ENCODE measurements at places on chromosomes 3 and 15.
A peak's percentile ranks its signal among the peaks of the same experiment; 100 is the strongest.

DNA sequence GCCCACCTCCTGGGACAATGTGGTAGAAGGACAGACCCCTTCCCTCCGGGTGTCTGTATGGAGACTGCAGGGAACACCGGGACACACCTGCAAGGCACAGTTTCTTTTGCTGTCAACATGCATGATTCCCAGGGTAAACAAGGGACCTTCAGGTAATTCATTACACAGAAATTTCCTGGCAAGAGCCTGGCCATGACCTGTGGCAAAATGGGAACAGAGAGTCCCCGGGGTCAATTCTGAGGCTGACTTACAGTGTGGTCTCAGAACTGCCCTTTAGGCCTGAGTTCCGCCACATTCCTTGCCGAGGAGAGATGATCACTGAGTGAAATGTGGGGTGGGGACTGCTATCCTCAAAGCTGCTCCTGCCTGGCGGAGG, 6.3 kb downstream of the STARD5 start:
- no peak for DNase-seq

- DNase-seq = peak; percentile 30
These were observed 37.8 kb upstream of the IL20RB start for GRCh38 chr3:136919799-136920580.

- no peak for DNase-seq
These were observed 17.9 kb downstream of the PXK start for GRCh38 chr3:58350627-58351013.

GRCh38 chr3:112651516-112651915, 10.6 kb upstream of the CCDC80 start:
- DNase-seq = no peak

DNA sequence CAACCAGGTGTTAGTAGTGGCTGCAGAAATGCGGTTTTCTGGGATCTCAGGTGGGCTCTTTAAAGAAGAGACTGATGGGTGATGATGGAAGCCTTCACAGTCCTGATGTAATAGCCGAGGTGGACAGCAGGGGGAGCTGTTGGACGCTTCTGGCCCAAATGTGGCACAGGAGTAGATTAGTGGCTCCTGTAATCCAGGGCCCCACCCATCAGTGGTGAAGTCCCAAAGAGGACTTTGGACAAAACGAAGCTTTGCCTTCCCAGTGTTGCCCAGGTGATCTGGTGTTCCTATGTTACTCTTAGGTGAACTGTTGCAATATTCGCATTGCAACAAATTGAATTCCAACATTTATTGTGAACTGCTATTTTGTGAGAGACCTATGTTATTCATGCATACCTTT, 31.8 kb upstream of the MYZAP start:
- peak; percentile 77 for DNase-seq

DNA sequence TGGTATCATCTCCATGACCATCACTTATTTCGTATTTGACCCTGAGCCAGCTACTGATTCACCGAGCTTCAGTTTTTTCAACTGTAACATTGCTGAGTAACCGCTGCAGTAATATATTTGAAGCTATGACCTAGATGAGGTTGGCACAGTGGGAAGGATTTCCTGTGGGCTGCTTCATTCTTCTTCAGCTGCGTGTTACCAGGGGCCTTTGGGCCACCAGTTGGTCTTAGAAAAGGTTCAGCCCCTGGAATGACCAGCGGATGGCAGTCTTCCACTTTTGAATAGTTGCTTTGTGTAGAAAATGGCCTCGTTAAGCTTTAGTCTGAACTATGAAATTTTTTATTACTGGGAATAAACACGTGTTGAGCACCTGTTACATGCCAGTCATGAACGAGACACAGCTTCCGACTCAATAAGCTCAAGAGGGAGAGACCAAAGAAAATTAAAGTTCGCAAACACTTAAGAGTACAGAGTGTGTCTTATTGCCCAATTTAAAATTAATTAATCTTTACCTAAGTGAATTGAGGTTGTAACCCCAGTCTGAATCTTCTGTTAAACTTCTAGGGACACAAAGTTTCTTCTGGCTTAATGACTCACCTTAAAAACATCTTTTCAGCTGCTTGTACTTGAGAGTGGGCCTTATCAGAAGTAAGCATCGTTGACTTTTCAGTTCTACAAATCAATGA, 57.6 kb upstream of the NR2E3 start:
- no peak for DNase-seq

DNA sequence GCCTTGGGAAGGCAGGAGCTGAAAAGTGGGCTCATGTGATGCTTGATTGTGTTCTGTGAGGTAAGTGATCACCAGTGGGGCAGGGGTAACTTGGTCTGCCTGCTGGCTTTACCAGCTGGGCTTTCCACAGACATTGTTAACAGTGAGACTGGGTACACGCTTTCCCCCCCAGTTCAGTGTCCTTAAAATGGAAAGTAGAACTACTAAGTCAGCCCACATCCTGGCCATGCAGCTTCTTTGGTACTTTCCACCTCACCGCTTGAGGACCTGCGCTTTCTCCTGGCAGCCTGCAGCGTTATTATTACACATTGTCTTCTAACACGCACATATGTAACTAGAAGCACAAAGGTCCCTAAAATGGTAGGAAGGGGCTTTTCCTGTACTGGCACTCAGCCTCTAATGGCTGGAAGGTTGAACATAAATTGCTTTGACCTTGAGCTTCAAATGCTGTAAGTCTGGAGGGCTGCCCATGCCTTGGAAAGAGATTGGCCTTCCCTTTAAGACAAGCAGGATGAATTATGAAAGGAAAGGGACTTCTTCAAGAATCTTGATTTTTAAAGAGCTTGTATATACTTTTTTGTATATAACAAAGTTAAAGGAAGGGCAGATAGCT, 216.1 kb upstream of the ROPN1 start:
- DNase-seq = no peak

GRCh38 chr3:116000311-116000710, 377.0 kb downstream of the GAP43 start:
- no peak for DNase-seq

DNA sequence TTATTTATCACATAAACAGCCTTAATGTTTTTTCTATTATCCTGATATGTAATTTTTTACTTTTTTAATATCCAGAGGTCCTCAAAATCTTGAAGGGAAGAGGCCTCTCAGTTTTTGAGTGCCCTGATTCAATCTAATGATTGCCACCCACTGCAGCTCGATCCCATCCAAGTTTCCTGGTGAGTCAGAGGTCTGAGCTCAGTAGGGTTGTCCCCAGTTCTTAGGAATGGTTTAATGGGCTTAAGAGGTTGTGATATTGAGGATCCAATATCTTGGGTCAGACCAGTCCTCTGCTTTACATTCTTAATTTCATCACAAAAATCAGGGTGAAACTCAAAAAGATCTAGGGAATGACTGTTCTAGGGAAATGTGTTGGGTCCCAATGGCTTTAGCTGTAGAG, 238.5 kb downstream of the NSUN3 start:
- DNase-seq = no peak

- no peak for DNase-seq
These were observed 43.4 kb upstream of the SEC22A start for GRCh38 chr3:123158330-123158729.

DNA sequence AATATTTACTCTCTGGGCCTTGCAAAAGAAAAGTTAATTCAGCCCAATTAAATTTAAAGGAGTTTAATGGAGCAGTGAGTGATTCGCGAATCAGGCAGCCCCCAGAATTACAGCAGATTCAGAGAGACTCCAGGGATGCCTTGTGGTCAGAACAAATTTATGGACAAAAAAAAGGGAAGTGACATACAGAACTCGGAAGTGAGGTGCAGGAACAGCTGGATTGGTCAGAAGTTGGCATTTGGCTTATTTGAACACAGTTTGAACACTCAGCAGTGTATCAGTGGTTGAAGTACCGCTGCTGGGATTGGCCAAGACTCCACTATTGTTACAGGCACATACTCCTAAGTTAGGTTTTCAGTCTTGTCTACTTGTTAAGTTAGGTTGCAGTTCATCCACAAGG, 145.0 kb upstream of the GAP43 start:
- no peak for DNase-seq

- no peak for DNase-seq
These were observed 36.9 kb downstream of the TXNRD3 start for GRCh38 chr3:126618021-126618420.

DNA sequence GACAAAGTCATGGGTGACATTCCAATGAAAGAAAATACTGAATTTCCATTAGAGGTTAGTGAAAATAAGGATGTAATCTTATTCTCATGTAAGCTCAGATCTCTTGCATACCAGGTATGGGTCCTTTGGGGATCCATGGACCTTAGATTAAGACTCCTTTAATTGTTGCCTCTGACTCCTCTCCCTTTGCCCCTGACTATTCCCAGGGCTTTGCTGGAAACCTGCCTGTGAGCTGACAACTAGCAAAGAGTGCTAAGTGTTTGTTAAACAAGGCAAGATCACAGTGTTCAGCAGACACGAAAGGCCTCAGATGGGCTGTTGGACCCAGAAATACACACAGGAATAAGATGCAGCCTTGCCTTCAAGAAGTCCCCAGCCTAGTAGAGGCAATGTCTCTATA, 32.1 kb downstream of the ACKR2 start:
- DNase-seq = no peak

DNA sequence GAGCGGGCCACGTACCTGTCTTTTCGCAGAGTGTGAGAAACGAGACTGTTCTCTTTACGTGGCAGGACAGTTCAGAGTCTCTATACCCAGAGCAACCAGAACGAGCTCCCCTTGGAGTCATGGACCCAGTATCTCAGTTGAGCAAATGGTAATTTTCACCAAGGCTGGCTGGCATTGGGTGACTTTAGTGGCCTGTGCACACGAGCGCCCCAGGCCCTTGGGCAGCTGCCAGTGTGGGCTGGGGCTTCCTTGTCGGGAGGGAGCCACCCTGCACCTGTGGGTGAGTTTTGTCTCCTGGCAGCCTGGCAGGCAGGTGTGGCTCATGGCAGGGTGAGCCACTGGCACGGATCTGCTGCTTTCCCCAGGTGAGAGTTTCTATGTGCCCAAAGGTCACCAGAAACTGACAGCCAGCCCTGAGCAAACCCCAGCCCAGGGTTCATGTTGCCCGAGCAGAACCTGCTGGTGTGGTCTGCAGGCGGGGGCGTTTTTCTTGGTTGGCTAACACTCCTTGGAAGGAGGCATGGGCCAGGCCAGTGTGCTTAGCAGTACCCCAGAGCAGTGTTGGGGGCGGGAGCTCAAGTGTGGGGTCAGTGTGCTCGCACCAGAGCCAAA, 135.0 kb downstream of the TJP1 start:
- no peak for DNase-seq

- no peak for DNase-seq
These were observed at the start of gene GPR156 for GRCh38 chr3:120284747-120285507. Gene GPR156 (minus strand): TSS chr3:120285222. CDS start chr3:120244098, 41,124 bp downstream.

- DNase-seq = no peak
These were observed 32.2 kb upstream of the SNRK start for GRCh38 chr3:43254125-43254524.

- DNase-seq = no peak
These were observed 6.8 kb upstream of the IDH3A start for GRCh38 chr15:78142332-78142731.

DNA sequence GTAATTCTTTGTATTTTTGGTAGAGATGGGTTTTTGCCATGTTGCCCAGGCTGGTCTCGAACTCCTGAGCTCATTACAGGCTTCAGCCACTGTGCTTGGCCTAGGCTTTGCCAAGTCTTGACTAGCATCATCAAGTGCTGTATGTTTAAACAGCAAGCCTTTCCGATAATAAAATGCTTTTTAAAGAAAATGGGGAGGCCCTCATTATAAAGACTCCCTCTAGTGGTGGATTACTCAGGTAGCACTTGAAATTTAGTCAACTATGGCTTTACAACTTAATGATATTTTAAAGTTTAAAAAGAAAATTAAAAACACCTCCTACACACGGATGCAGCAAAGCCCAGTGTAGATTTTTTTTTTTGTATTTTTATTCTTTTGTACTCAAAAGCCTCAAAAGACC, 213.6 kb downstream of the GAP43 start:
- DNase-seq = no peak

DNA sequence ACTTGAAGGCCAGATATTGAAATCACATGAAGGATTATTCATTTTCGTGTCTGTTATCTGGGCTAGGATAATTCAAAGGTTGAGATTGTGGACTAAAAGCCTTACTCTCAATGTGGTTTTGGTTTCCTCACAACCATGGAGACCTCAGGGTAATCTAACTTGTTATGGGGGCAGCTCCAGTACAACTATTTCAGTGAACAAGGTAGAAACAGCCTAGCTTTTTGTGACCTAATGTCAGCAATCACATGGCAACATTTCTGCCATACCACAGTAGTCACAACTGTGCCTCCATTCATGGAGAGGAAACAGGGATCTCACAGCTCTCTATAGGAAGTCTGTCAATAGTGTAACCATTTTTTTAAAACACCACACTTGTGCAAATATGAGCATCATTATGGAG, 62.4 kb upstream of the RARB start:
- no peak for DNase-seq

GRCh38 chr3:169744366-169745054, 20.4 kb downstream of the TERC start:
- DNase-seq = no peak

DNA sequence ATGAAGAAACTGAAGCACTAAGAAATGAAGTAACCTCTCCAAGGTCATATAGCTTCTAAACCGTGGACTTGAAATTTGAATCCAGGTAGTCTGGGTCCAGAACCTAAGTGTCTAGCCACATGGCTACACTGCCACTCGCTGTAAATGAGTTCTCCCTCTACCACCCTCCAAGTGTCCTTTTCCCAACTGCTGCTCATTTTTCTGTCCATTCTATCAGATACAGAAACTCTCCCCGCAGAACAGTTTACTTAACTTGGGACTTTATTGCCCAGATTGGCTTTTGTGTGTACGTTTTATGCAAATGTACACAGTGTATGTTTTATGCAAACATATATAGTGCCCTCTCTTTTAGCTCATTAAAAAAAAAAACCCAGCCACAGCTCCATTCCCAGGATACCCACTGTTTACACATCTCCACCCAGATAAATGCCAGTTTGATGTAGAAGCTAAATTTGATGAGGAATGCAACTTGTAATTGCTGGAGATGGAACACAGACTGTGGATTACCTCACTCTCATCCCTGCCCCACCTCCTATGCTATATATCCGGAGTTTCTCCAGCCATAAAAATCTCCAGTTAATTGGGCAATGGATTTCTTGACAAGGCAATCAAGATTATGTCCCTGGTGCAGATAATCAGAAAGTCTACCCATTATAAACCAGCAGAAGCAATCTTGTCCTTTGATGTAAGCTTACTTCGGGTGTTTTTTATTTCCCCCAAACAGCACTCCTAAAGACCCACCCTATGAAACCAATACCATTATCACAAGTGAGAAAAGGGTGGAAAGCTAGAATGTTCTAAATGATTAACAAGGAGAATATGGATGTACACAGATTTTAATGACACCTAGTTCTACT, 42.0 kb downstream of the THBS1 start:
- no peak for DNase-seq

- DNase-seq = no peak
These were observed 42.0 kb downstream of the UMPS start for GRCh38 chr3:124772081-124772831.

DNA sequence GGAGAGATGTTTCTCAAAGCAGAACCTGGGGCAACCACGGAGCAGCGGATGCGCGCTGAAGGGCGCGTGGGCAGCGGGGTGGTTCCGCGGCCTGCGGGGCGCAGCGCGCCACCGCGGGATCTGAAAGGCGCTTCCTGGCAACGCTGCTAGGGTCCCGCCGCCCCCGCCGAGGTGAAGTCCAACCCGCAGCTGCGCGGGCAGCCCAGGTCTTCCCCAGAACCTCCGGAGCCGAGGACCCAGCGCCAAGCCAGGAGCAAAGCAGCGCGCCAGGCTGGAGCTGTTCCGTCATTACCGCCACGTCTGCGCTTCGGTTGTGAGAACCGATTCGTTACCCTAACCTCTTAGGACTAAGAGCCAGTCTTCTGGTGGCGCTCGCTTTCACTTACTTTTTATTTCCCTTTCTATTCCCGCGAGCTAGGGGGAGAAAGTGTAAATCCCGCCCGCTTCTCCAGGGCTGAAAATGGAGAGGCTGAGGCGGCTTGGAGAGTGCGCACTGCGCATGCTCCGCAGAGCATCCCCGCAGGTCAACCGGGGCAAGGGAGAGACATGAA, 3.2 kb upstream of the GABRG3 start:
- no peak for DNase-seq

All from CD4-positive, alpha-beta T cell treated with Interleukin-6 for 4 hours (primary cell).